Stimulated activated CD4-positive, alpha-beta T cell treated with anti-CD3 and anti-CD28 coated beads, Interleukin-1b, Interleukin-23, amount 100 ng/mL, for 1 hour (primary cell): ENCODE measurements at places on chromosomes 2 and 18.

GRCh38 chr2:173028671-173029070 lies 47.0 kb upstream of the MAP3K20 start:
- DNase-seq = no peak

GRCh38 chr18:42100248-42100647 lies 145.2 kb downstream of the PIK3C3 start:
- DNase-seq = no peak

DNA sequence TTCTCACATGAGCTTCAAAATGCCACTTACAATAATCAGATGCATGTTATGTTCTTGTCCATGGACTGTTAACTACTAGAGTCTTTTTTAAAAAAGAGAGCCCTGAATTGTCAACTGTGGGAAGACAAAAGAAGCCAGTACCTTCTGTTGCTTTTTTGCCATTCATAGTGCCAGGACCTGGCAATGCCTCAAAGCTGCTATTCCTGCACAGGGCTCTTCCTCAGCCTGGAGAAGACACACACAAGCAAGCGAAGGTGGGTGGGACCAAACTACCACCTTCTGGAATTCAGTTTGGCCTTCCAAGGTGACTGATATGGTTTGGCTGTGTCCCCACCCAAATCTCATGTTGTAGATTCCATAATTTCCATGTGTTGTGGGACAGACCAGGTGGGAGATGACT lies 160.6 kb downstream of the AFF3 start:
- DNase-seq = no peak

DNA sequence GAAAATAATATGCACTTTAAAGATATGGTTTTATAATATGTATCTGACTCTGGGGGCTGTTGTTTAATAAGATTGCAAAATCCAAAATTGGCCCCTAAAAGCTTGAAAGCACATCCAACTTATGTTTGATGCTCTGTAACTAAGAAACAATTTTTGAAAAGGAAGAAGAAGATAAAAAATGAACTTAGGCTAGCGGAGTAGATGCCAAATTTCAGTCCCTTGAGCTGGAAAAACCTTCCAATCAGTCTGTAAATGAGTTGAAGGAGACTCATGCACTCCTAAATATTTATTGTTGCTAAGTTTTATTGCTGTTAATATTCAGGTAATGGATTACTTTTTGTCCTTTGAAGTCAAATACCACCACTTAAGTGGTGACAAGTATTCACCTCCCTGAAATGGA lies 465.0 kb downstream of the ZEB2 start:
- no peak for DNase-seq

DNA sequence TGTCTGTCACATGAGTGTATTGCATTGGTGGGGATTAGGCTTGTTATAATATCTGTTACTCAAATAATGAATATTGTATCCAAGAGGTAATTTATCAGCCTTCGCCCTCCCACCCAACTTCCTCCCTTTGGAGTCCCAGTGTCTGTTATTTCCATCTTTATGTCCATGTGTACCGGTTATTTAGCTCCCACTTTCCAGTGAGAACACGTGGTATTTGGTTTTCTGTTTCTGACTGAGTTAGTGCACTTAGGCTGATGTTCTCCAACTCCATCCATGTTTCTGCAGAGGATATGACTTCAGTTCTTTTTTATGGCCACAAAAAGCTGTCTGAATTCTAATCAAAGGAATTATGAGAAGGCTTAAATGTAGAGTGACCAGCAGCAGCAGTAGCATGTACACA lies 104.0 kb upstream of the ARHGAP28 start:
- no peak for DNase-seq

GRCh38 chr2:176138923-176139660 lies 9.6 kb downstream of the HOXD8 start:
- DNase-seq = no peak

- DNase-seq = no peak
These were observed 71.8 kb downstream of the MYCN start for GRCh38 chr2:16012029-16012596.

GRCh38 chr2:62264186-62264585 lies 68.3 kb downstream of the B3GNT2 start:
- no peak for DNase-seq

- DNase-seq = peak; percentile 72
These were observed 7.7 kb upstream of the COL6A3 start for GRCh38 chr2:237421542-237422116.

- DNase-seq = no peak
These were observed 697.5 kb upstream of the CELF4 start for GRCh38 chr18:38263066-38263465.

DNA sequence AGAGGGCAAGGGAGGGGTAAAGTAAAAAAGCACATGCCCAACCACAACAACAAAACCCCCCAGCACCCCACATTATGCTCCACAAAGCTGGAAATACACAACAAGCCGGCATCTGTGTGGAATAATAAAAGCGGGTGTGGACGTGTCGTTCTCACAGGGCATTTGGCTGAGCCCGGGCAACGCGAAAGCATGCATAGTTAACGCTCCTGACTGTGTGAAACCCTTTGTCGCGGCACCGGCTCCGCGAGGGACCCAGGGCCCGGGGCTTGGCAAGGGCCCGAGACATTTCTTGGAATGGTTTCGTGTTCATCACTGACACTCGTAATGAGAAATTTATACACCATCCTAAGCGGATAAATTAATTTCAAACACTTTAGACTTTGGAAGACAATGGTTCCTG lies 165.6 kb downstream of the INHBB start:
- DNase-seq = no peak
